SJCRH30 (cell line): ENCODE measurements at places on chromosomes 4 and X.

DNA sequence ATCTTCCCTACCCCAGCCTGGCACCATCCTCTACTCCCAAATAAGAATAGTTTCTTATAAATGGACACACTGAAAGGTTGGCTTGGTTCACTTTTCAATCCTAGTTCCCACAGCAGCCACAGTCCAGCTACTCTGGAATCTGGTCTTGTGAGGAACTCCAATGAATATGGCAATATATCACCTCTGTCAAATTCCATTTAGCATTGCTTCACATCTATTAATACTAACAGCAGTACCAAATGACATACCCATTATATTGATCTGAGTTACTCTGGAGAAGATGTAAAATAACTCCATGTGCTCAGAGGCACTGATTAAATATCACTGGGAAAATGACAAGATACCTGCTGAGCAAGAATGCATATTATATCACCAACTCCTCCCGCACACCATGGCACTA is 8.6 kb downstream of the OPHN1 start:
- DNase-seq = no peak

GRCh38 chr4:30720021-30720660 is at the start of gene PCDH7:
TSS of gene PCDH7 (plus strand) at chr4:30720369. CDS start at chr4:30721423, 1,054 bp downstream.
- DNase-seq = peak; percentile 85

GRCh38 chrX:24202465-24203031 is 53.0 kb downstream of the ZFX start:
- no peak for DNase-seq

DNA sequence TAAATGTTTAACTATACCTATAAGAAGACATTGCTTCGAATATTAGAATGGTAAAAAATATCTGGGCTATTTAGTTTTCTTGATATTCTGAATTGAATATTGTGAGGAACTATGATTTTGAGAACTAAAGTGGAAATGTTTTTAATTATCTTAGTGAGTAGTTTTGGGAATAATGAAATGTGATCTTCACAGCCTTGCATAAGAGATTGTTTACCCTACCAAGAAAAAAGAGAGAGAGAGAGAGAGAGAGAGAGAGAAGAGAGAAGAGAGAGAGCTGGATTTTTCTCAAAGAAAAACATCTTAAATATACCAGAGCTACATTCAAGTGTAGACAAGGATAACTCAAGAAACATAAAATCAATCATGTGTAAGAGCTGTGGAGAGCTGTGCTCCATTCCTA is 148.7 kb upstream of the MAD2L1 start:
- DNase-seq = no peak

DNA sequence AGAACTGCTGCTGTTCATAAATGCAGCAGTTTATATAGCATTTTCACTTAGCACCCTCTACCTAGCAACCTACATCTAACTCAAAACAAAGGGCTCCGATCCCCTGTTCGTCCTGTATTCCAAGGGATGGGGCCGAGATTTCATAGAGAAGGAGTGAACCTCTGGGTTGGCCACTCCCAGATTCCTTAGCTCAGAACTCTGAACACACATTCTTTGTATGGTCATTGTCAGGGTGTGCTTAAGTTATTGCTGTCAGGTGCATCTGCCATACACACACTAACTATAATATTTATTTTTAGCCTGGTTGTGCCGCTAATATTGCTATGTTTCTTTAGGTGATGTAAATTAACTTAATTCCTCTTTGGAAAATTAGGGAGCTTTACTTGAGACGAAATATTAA is 47.7 kb upstream of the AADAT start:
- no peak for DNase-seq

DNA sequence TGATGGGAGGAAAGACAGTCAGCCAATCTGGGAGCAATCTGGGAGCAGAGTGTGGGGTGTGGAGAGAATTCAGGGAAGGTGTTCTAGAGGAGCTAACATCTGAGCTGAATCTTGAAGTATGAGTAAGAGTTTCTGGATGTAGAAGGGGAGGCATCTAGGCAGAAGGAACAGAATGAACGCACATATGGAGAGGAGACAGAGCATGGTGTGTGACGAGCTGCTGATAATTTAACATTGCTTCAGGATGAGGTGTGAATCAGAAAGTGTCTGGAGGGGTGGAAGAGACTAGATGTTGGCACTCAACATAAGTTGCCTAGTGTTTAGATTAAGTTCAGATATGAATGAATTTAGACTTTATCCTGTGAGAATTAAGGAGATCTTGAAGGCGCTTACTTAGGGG is 58.9 kb downstream of the CPE start:
- DNase-seq = no peak

GRCh38 chr4:63708661-63709060 is 700.6 kb downstream of the TECRL start:
- no peak for DNase-seq

DNA sequence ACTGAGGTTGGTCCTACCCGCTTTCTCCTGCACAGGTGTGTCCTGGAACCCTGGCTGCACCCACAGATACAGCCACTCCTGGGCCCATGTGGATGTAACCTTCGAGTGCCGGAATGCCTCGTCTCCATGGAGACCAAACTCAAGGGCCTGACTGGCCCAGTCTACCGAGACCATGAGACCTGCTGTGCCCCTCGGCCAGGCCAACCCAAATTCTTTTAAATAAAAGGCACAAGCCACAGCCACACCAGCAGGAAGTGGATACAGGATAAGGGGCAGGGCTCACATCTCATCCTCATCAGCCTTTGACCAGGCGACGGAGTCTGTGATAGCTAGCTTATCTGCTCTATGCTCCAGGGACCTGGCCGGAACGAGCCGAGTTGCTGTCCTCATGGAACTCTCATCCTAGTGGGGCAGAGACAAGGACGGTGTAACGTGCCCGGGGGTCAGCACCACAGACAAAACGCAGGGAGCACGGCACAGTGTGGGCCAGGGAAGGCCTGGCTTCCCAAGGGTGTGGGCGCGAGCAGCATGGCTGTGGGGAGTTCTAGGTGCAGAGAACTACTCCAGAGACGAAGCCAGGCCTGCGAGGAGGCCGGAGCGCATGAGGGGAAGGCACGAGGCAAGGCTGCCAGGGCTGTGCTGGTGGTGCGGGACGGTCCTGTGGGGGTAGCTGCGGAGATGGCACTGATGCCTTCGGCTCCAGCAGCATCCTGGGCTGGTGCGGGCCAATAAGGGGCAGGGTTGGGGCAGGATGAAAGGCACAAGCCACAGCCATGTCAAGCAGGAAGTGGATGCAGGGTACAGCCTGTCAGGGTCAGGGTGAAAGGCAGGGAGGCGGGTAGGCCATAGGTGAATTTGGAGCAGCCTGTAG is 22.7 kb downstream of the NOP14 start:
- no peak for DNase-seq

GRCh38 chr4:7731437-7731836 is 208.2 kb downstream of the AFAP1 start:
- DNase-seq = no peak

- DNase-seq = peak; percentile 14
These were observed 30.4 kb downstream of the CLDN22 start for GRCh38 chr4:183289688-183290087.

GRCh38 chr4:54588404-54588803 is 69.4 kb upstream of the KIT start:
- no peak for DNase-seq

DNA sequence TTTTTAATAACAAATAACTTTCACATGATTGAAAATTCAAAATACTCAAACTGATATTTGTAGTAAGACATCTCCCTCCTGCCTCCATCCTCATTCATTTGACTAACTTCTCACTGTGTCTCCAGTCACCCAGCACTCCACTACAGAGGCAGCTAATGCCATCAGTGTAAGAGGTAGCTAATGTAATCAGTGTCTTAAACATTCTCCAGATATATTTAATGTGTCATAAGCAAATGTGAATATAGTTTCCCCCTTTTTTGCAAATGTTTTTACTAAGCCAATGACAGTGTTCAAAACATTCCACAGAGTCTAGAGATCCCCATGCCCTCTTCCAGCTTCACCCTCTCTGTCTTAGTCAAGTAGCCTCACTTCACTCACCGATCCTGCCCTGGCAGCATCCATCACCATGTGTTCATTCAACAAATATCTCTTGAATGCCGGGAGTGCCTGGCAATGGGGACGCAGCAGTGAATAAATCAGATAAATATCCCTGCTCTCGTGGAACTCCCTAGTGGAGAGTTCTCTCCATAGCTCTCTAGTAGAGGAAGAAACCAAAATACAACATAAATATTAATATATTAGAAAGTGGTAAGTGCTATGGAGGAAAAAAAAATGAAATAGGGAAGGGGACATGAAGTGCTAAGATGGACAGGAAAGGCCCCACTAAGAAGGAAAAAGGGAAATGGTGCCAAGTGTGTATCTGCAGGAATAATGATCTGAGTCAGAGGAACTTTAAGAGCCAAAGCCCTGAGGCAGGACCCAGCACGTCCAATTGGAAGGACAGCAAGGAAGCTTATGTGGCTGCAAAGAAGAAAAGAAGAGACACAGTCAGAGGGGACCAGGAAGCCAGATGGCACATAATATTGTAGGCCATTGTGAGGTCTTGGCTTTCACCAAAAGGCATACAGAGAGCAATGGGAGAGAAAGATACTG is 18.7 kb downstream of the SCFD2 start:
- no peak for DNase-seq

GRCh38 chr4:174604198-174604597 is 81.9 kb upstream of the HPGD start:
- no peak for DNase-seq

DNA sequence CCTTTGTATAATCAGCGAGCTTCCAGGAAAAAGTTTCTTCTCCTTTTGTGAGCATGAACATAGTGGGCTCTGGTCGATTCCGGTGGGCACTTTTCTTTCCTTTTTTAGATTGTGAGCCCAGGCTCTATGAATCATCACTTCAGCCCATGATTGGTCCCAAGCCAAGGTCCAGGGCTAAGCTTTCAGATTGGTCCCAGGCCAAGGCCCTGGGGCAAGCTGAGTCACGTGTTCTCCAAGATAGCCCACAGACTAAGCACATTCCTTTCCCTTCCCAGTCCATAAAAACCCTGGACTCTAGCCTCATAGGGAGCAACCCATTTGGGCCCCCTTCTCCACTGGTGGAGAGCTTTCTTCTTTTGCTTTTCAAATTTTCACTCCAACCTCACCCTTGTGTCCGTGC is 430.5 kb downstream of the NAP1L3 start:
- DNase-seq = peak; percentile 4

DNA sequence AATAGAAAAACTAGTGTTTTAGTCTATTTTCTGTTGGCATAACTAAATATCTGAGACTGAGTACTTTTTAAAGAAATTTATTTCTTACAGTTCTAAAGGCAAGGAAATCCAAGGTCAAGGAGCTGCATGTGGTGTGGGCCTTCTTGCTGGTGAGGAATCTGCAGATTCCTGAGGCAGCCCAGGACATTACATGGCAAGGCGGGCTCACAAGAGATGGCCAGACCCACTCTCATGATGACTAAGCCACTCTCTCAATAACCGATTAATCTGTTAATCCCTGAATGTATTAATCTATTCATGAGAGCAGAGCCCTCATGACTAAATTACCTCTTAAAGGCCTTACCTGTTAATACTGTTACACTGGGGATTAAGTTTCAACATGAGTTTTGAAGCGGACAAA is 340.8 kb downstream of the GRXCR1 start:
- no peak for DNase-seq

DNA sequence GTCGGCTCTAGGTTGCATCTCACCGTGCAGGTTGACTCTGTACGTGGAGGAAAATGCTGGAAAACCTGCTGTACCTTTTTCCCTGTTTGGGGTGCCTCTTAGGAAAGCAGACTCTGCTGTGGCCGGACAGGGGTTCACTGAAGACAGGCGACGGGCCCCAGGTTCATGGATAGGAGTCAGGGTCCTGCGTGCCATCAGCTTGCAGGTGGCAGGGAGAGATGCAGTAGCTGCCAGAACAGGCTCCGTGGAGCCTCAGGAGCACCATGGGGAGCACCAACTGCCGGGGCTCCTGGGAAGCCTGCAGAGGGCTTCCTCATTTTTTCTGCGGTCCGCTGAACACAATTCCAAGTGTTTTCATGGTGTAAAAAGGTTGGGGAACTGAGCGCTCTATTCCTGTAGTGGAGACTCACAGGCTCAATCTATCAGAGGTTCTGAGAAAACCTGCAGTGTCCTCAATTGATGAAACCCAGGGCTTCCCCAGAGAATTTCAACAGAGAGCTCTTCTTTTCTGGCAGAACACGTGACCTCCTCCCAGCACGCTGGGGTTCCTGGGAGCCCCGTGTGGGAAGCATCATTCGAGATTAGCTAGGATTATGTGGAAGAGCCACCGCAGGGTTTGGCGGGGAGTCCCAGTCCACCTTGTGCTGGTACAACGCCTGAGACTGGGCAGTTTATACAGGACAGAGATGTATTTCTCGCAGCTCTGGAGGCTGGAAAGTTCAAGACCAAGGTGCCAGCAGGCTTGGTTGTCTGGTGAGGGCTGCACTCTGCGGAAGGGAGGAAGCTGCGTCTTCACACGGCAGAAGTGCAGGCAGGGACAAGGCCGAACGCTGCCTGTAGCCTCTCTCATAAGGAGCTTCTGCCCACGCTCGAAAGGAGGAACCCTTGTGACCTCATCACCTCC is 1.6 kb downstream of the HTRA3 start:
- no peak for DNase-seq

DNA sequence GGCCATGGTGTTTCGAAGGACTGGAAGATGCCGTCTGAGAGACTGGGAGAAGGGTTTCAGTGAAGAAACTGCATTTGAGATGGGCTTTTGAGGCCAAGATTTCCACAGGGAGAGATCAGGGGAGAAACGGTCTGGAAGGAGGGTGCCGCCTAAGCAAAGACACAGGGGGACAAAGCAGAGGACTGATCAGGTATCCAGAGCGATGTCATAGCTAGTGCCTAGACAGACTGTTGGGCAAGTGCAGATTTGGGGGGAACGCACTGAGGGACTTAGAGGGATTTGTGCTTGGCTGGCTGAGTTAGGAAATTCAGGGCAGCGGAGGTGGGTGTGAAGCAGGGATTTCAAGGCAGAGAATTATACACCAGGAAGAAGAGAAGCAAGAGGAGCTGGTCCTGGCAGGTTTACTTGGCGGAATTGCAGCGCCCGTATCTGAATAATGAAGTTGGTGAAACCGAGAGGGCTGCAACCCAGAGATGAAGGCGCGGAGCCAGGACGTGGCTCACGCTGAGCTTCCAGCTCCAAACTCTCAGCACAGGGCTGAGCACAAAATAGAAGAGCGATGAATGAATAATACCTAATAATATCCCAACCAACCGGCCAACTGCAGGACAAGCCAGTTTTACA is 106.9 kb downstream of the MAML3 start:
- DNase-seq = no peak

- no peak for DNase-seq
These were observed 86.0 kb downstream of the WWC2 start for GRCh38 chr4:183185018-183185417.

- DNase-seq = no peak
These were observed 27.9 kb downstream of the UGT2B4 start for GRCh38 chr4:69467797-69468196.
